ENCODE measurements at places on chromosomes 12 and 14.
A peak's percentile ranks its signal among the peaks of the same experiment; 100 is the strongest.

GRCh38 chr12:53703756-53704155 is 23.5 kb downstream of the CALCOCO1 start:
- DNase-seq: no peak

DNA sequence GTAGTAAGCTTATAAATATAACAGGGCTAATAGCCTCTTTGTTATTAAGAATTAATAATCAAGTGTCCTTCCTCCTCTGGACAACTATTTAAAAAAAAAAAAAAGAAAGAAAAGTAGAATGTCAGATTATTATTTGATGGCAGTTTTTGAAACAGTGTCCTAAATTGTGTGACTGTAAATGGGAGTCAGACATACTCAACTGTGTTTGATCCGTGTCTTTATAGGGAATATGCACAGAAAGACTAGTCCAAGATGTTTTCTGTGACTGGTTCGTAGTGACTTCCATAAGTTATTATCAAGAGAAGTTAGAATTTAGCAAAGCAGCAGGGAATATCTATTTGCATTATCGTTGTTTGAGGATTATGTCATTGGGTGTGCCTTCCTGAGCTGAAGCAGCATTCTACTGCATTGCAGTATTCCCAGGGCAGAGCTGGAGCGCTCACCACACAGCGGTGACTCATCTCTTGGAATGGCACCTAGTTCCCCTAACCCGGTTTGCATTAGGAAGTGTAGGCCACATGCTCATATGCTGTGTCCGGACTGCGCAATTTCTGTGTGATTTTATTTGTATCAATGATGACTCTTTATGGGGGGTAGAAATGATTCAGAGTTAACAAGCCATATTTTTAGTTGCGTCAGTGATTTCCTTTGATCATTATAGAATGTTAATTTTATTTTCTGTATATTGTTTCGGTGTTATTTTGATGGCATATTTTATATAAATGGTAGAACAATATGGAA is 7.9 kb downstream of the DYNC1H1 start:
- no peak for DNase-seq

DNA sequence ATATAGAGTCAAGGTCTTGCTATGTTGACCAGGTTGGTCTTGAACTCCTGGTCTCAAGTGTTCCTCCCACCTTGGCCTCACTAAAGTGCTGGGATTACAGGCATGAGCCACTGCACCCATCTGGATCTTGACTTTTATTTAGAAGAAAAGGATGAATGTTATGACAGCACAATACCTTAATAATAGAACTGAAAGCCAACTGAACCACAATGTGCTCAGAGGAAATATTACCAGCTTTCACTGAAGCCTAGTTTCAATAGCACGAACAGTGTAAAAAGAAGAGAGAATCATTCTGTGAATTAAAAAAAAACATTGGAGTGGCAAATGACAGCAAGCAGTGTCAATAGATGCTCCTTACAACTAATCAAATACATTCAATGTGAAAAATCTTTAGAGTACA is 239.2 kb upstream of the RMST start:
- no peak for DNase-seq

GRCh38 chr14:79511146-79511545 is 700.2 kb downstream of the DIO2 start:
- no peak for DNase-seq

- DNase-seq: no peak
Observed at GRCh38 chr12:124627956-124628355, 60.5 kb upstream of the NCOR2 start.

DNA sequence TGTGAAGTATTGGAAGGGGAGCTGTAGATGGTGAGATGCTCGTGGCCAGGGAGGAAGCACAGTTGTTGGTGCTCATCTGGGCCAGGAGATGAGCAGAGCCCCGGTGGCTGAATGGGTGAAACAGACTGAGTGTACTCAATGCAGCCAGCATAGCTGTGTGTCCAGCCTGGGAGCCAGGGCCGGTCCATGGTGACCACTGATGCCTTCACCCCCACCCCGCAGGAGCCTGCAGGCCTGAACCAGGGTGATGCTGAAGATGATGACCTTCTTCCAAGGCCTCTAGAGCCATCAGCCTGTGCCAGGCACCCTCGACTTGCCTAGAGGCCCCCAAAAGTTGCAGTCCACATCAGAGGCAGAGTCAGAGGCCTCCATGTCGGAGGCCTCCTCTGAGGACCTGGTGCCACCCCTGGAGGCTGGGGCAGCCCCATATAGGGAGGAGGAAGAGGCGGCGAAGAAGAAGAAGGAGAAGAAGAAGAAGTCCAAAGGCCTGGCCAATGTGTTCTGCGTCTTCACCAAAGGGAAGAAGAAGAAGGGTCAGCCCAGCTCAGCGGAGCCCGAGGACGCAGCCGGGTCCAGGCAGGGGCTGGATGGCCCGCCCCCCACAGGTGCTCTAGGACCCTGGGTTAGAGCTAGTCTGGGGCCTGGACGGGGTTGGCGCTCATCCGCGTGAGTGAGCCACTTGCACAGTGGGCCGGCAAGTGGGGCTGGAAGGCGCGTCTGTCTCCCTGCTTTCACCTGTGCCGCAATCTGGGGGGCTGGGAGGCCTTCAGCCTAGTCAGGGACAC is 3.0 kb downstream of the TNFAIP2 start:
- no peak for DNase-seq

- DNase-seq: no peak
Observed at GRCh38 chr12:12020762-12021161, 50.0 kb upstream of the BCL2L14 start.

DNA sequence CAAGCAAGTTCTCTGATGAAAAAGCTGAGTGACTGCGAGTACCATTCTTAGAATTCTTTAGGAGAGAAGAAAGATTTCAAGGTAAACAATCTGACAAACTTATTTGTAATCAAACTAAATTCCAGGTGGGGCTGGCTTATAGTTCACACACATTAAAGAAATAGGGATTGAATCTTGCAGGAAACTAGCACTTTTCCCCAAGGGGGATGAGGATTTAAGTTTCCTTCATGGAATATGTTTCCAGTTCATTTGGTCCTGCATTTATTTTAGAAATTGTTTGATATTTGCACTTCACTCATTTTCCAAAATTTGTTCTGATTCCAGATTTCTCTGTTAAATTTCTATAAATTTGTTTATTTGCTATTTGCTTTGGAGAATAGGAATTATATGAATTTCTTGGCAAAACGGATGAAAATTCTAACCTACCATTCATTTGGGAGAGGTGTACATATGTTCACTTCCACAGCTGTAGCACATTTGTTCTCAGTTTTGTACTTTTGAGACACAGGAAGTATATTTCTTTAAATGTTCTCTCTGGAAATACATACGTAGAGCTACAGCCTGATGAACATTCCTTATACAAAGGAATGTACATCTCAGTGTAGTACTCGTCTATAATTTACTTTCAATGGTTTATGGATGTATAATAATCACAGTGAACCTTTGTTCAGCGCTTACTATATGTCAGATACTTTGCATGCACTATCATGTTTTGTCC is 145.5 kb downstream of the AKAP6 start:
- no peak for DNase-seq

DNA sequence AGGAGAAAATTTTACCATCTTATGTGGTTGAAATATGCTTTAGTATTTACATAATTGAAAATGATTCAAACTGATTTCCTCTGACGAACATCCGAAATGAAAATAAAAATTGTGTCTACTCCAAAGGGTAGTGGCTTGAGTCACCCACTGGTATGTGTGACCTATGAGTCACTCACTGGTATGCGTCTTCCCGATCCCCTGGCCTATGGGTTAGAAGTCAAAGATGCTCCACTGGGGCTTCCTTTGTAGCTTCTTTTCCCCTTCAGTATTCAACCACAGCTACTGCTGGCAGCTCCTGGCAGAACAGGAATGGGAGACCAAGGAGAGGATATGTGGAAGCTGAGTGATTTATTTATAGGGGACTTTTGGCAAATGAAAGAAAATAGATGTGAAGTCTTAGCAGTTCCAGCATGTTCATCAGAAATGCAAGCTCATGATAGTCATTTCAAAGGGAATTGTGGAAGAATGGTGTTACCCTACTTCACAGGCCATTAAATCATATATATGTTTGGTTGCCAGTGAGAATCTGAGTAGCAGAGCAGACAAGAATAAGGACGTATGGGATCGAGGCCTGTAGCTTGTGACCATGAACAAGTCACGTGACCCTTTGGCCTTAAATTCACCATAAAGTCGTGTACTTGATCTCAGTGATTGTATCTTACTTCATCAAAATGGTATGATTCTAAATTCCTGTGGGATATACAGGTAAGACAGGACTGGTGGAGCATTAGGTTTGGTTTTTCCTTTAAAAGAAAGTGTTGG is 108.3 kb downstream of the CRADD start:
- peak; percentile 29 for DNase-seq

- DNase-seq: no peak
Observed at GRCh38 chr12:47981496-47982260, 18.3 kb downstream of the TMEM106C start.

- no peak for DNase-seq
Observed at GRCh38 chr12:57603815-57604453, 690 bp upstream of the DTX3 start.

DNA sequence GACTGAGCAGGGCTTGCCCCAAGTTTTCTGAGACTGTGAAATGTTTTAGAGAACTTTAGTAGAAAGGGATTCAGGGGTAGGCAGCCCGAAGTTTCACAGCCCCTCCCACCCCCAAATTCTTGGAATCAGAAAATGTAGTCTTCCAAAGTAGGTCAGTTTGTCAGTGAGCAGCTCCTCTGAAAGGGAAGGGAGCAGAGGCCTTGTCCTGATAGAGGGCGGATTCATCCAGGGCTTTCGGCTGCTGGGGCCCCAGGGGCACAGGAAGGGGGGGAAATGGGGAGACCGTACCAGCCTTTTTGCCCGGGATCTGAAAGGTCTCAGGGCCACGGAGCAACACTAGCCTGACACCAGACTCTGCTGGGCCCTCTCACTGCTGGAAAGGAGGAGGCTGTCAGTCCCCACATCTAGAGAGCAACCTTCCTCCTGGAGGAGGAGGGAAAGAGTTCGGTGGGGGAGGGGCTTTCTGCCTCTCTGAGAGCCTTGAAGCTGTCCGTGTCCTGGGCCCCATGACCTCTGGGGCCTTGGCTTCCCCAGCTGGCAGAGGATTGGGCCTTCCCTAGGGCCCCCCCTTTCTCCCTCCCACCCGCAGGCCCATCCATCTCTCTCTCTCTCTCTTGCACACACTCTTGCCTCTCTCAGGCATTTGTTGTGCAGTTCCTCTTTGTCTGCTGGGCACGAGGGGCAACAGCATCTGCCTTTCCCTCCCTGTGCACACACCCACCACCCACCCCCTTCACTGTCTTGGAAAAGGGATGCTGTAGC is at the start of gene IKZF4:
TSS of gene IKZF4 (plus strand) at position 621 of the 762 bp plus-strand sequence. CDS start 451 bp downstream, outside the sequence.
- no peak for DNase-seq

DNA sequence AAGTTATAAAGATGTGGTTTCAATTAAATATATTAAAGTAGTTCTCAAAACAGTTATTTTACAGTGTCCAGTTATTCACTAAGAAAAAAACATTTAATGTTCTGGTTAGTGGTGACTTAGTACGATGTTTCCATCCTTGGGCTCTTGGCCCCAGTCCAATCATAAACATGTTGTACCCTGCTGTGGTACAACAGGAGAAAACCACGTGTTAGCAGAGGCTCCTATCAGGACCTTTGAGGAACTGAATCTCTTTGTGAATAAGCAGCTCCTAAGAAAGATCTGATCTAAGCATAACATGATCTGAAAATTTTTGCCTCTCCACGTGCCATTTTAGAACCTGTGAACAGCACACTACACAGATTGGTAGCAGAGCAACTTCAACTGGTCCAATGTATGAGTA is 234.0 kb downstream of the SYT1 start:
- no peak for DNase-seq

DNA sequence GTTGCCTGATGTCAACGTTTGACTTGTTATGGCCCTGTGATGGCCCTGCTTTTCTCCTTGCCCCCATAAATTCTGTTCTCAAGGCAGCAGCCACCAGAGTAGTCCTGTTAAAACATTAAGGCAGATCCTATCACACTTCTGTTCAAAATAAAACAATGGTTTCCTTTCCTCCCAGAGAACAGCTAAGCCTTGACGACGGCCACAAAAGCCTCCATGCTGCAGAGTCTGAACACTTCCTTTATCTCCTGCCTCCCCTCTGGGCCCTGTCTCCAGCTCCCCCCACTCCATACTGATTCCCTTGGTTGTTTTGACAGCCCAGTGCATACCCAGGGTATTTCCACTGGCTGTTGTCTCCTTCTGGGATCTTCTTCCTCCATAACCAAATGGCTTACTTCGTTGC is 618.1 kb downstream of the MED13L start:
- DNase-seq: no peak

DNA sequence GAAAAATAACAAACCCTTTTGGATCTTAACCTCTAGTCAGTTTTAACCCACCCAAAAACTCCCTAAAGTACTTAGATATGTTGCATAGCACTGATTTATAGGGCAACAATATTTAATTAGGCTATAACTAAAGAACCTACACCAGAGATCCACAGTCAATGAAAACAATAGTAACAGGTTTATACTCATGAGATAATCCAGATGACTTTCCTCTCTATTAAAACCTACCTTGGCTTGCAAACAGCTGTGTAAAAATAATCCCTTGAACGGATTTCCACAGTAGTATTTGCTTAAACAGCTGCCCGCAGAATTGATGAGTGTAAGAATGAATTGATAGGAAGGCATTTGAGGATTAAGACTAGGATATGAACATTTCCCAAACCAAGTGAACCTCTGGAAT is 104.3 kb upstream of the PTPRR start:
- no peak for DNase-seq

DNA sequence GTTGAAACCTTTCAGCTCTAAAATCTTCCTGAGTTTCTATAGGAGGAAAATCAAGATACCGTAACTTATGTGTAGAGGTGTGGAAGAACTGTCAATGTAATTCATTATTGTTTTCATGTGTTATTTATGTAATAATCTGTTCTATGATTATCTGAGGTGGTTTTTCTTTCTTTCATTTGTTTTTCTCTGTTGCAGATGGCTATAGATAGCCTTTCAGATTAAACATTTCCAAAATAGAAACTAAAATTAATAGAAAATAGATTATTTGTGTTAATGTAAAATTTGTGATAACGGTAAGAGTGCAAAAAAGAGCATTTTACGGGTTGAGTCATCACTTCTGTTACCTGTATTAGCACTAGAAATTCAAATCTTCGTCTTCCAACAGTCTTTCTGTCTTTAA is 128.8 kb downstream of the SYNE2 start:
- no peak for DNase-seq

GRCh38 chr12:120474616-120474960 is 5.0 kb upstream of the SRSF9 start:
- DNase-seq: no peak

GRCh38 chr14:93905623-93906022 is 21.5 kb upstream of the FAM181A start:
- DNase-seq: no peak

- DNase-seq: no peak
Observed at GRCh38 chr12:45203767-45204166, 12.1 kb upstream of the ANO6 start.

DNA sequence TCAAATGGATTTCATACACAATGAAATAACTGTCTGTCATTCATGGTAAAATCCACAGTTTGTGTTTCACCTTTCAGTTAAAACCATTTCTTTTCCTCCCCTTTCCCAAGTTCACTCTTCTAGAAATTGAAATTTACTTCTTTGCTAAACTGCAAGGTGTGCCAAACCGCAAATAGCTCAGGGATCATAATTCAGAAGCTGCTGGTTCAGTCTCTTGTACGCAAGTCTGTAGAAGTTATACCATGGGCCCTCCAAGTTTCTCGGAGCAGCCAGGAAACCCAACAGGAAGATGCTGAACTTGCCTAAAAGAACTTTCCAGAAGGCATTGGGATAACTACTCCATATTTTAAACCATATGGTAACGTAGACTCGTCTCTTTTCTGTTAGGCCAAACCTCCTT is 268.9 kb downstream of the FLRT2 start:
- no peak for DNase-seq
